Motor neuron (in vitro differentiated cells): ENCODE measurements at places on chromosomes 1 and 21. TPM values are rescaled to one million over a fixed set of nuclear protein-coding genes. Genes with fewer than 3 reads are reported as not detected.

MCOLN3 gene
- 0.05 and 0.25 TPM in 2 replicates for total RNA-seq

H3-3A gene
- 1,867 TPM in 2 replicates for total RNA-seq

GRCh38 chr1:98164509-98164908 lies 243.7 kb upstream of the DPYD start:
- no peak for ATAC-seq

- no peak for ATAC-seq
These were observed 25.7 kb upstream of the C1orf105 start for GRCh38 chr1:172394811-172395210.

DNA sequence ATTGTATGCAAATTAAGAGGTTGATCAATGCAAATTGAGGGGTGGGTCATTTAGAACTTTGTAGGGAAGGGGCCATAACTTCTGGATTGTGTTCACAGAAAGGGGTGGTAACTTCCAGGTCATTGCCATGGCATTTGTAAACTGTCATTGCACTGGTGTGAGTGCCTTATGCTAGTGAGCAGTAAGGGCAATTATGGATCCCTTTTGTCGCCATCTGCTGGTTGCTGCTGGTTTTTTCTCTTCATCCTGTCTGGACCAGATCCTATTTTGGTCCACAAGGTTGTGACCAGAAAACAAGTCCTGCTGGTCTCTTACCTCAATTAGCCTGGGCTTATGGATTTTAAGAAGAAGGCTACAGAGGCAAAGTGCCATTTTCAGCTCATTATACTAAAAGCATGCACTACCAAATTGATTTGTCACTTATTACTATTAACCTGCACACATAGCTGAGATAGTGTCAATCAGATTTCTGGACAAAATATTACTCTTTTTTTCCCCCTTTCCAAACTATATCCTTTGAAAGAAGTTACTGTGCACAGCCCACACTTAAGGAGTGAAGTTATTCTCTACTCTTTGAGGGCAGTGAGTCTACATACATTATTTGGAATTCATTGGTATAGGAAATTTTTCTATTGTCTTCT lies 196.2 kb downstream of the ZC3H11B start:
- no peak for ATAC-seq

FCGR3B gene
- total RNA-seq, result 0.14 and 0.26 TPM in 2 replicates

ADORA1 gene
- 6.9 TPM in 2 replicates for total RNA-seq

GRCh38 chr1:213376862-213377372 lies 325.9 kb downstream of the RPS6KC1 start:
- no peak for ATAC-seq

TNFRSF14 gene
- 44.3 and 48.5 TPM in 2 replicates for total RNA-seq

ANXA9 gene
- 0.86 and 0.97 TPM in 2 replicates for total RNA-seq

DNA sequence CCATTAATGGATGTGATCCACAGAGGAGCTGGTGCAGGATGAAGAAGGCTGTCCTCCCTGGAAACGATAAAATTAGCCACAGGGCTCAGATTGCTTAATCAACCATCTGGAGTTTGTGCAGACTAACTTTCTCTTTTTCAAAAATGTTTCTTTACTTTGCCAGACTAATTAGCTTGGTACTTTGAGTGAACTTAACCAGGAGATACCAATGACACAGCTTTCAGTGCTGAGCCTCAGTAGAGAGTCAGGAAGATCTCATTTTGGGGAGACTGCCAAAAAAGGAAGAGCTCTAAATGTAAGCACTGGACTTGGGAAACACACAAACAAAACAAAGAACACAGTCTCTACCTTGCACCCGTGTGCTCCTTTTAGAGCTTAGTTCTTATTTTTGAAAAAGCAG lies 248.1 kb upstream of the DEPDC1 start:
- ATAC-seq, result no peak

- no peak for ATAC-seq
These were observed 1.0 kb downstream of the TEX38 start for GRCh38 chr1:46672696-46673095.

CLCA4 gene
- not detected in 2 replicates for total RNA-seq

NUDT4B gene
- 0.57 TPM in 1 of 2 replicates, not detected in the other for total RNA-seq

PCP4 gene
- not detected in 2 replicates for total RNA-seq
